ENCODE measurements at places on chromosomes 16 and 17.
A peak's percentile ranks its signal among the peaks of the same experiment; 100 is the strongest.

DNA sequence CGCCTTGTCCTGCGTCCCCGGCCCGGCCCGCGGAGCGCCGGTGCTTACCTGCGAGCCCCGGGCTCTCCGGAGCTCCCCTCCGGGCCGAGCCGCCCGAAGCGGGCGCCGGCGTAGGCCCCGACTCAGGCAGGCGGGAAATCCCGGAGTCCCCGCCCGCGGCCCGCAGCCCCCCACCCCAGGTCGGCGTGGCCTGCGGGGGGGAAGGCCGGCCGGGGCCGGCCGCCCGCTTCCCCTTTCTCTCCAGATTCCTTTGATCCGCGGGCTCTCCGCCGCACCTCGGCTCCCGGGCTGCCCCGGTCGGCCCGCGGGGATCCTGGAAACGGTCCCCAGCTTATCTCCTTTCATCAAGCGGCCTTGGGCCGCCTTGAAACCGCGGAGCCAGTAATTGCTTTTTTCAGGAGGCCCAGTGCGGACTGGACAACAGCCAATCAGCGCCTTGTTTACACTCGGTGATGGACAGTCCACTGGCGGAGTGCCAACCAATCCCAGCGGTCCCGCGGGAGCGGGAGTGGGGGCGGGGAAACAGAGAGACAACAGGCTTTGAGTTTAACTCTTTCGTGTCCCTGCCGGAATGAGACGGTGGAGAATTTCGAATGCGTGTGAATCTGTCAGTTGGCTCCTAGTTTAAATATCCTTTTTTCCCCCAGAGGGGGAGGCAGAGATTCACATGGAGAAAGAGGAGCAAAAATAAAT, 1.4 kb upstream of the BAHCC1 start:
- DNase-seq: peak; percentile 100

- DNase-seq: no peak
These were observed 6.9 kb upstream of the BPTF start for GRCh38 chr17:67818110-67819002.

GRCh38 chr17:74444406-74444805, 12.5 kb downstream of the GPRC5C start:
- no peak for DNase-seq

DNA sequence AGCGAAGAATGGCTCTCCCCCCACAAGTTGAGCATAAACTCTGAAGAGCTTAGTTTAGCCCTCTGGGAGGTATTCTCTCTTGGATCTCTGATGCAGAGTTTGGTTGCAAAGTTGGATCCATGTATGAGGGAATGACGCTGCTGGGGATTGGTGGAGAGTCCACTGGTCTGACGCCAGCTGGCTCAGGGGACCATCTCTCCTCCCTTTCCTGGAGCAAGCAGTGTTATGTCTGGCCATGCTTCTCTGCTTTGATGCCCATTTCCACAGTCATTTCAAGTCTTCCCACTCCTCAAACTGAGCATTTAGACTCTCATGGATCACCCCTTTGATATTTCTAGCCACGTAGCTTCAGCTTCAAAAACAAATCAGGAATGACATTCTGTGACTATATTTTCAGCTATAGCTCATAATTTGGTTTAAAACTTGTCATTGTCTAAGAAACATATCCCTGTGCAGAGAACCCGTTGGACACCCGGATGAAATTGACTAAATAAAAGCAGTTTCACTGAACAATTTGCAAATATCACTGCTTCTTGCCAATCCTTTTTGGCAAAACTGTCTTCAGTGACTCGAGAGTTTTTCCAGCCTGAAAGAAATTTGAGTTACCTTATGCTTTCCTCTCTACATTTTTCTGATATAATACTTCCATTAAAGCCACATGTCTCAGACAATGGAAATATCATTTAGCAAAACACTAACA, 193.4 kb upstream of the CDH11 start:
- DNase-seq: no peak

DNA sequence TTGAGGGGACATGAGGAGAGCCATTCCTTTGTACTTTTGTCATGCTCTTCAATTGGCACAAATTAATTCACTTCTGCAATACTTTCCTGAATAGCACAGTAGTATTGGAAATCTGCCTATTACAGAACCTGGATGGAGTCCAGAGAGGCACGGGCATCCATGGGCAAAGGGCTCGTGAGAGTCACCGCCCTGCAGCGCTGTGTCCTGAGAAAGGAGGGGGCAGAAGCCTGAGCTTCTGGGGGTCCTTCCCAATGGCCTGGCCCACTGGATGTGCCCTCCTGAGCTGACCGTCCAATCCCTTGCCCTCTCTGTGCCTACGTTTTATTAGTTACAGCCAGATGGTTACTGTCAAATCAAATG, 3.5 kb downstream of the G6PC1 start:
- peak; percentile 5 for DNase-seq

- no peak for DNase-seq
These were observed 39.2 kb downstream of the TMEM11 start for GRCh38 chr17:21174713-21175112.

DNA sequence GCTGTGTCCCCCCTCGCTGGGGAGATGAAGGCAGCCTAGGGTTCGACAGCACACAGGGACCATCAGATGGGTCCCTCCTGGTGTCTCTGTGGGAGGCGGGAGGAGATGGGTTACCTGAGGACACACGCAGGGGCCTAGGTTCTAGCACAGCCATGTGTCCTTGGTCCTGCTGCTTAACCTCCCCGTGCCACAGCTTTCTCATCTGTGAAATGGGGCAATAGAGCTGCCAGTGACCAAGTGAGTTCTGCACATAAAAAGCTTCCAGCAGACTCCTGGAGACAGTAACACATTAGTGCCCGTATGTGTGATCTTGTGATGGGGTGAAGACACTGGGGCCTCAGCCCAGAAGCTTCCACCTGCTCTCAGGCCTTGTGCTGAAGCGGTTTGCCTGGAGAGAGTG, 96.0 kb upstream of the GSE1 start:
- DNase-seq: no peak

- no peak for DNase-seq
These were observed 7.9 kb upstream of the CLDN9 start for GRCh38 chr16:3004781-3005284.

GRCh38 chr16:11450136-11450535, 104.9 kb downstream of the RMI2 start:
- DNase-seq: no peak

GRCh38 chr17:38434178-38434665, 6.0 kb downstream of the ARHGAP23 start:
- no peak for DNase-seq

- DNase-seq: no peak
These were observed 162.2 kb upstream of the ZNF267 start for GRCh38 chr16:31711344-31711845.

GRCh38 chr16:70788668-70789594, 12.0 kb downstream of the VAC14 start:
- no peak for DNase-seq

DNA sequence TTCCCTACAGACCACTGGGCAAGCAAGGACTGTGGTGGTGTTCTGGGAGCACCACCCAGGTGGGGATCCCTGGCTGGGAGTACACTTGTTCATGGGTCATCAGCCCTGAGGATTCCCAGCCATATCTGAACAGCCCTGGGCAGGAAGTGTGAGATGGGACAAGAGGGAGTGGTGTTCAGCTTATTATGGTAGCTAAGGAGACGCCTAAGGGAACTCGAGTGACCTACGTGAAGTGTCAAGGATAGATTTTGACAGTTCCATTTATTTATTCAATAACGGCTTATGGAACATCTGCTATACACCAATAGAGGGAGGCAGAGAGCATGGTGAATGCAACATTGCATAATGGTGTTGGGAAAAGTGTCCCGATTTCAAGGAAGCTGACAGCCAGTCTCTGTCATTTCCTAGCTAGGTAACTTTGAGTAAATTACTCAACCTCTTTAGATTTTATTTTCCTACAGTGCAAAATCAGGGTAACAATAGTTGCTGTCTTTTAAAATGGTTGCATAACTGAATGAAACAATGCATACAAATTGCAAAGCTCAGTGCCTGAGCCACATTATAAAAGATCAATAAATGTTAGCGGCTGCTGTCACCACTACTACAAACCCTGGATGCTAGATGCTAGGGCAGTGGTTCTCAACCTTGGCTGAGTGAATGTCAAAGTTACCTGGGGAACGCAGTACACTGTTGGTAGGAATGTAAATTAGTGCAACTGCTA, 534.1 kb downstream of the GRIN2A start:
- no peak for DNase-seq

DNA sequence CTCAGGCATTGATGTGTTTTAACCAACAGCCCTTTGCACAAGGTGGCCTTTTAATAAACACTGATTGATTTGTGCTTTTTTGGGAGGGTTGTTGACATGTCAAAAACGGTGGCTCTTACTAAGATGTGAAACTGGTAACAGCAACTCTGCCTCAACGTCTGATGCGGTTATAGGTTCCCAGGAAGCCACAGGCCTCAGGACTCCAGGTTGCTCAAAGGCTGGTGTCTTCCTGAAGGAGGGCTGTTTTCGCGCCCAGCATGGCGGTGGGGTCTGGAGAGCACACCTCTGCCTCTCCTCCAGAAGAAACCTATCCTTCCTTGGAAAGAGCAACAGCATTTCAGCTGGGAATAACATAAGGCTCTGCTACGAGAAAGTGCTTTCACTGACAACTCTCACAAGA, 187.5 kb downstream of the IRF8 start:
- no peak for DNase-seq

- DNase-seq: no peak
These were observed 26.5 kb downstream of the PDIA2 start for GRCh38 chr16:309476-309875.

DNA sequence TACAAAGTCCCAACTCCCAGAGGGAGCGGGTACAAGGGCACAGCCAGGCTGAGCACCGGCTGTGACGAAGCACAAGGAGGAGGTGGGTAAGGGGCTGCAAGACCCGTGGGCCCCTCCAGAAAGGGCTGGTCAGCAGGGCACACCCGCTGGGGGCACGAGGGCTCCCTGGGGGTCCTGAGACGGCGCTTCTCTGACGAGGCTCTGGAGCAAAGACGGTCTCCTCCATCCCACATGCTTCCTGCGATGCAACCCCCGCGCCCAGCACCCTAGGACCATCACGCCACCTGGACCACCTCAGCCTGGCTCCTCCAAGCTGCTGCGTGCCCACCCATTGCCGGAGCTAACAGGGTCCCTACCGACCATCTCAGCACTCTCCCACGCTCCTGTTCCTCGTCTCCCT, 8.7 kb downstream of the CCDC57 start:
- no peak for DNase-seq

DNA sequence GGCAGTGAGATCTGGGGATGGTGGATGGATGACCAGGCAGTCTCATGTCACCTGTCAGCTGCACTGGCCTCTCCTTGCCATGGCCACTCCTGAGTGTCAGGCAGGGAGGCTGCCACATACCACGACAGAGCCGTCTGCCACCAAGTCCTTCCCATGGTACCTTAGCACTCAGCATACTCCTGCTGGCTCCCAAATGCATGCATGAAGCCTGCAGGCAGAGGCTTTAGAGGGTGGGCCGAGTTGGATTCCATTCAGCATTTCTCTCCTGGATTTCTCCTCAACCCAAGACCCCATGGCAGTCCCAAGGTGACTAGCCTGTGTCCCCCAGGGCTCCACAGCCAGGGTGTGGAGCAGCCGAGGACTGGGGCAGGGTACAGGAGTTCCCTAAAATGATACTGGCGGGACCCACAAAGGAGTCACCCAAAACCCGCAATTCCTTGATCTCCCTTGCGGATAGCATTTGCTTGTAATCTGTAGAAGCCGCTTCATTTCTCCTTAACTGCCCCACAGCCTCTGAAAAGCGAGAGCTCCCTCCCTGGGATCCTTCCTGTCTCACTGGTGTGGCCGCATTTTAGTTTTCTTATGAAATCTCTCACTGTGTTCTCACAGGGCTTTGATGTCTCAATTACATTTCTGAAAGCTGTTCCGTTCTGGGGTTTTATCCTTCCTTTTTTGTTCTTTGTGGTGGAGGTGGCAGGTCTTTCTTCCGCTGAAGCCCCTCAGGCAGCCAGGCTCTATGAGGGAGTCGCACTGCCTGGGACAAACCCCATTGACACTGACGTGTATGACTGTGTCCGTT, 141.4 kb downstream of the SOCS1 start:
- DNase-seq: no peak

GRCh38 chr17:38899421-38899820, 26.0 kb upstream of the LASP1NB start:
- DNase-seq: no peak

Measured in NCI-H1092 (cell line).